ENCODE measurements at places on chromosomes 12 and 14. TPM values are rescaled to one million over a fixed set of nuclear protein-coding genes. Genes with fewer than 3 reads are reported as not detected.

The PRR4 gene
- 4.4 TPM for total RNA-seq

- DNase-seq: no peak
These were observed 103.3 kb upstream of the FKBP4 start for GRCh38 chr12:2691345-2692071.

The MORN3 gene
- total RNA-seq: 0.16 TPM

The TMEM119 gene
- total RNA-seq: 62.4 TPM

DNA sequence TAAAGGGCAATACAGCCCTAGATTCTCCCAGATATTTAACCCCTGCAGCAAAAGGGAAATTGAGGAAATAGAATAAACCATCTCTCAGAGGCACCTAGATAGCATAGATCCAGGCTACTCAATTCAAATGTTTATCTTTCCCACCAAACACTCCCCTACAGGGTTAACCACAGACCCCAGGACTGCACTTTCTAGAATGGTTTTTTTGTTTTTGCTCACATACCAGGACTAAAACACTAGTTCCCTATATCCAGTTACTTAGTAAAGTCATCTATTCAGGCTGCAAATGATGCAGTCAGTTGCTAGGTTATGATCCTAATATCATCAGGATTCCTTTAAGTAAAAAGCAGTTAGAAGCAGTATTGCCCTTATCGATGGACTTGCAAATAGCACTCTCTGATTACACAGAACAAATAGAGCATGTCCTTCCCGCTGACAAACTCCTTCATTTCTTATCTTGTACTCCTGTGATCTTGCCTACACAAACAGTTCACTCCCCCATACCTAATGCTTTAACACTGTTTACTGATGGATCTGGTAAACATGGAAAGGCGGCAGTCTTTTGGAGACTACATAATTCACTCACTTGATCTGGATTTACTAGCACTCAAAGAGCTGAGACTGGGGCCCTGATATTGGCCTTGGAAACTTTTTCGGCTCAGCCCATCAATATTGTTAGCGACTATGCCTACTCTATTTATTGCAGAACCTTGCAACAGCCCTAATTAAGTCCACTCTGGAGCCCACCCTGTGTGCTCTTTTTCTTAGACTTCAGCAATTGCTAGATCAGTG, 257.2 kb upstream of the DIO2 start:
- no peak for DNase-seq

The GNB3 gene
- 2.5 TPM for total RNA-seq

The AQP6 gene
- total RNA-seq: 0.26 TPM

- no peak for DNase-seq
These were observed 12.2 kb downstream of the CCDC175 start for GRCh38 chr14:59564366-59564765.

The AACS gene
- 14.9 TPM for total RNA-seq

The FBRSL1 gene
- total RNA-seq: 4.0 TPM

DNA sequence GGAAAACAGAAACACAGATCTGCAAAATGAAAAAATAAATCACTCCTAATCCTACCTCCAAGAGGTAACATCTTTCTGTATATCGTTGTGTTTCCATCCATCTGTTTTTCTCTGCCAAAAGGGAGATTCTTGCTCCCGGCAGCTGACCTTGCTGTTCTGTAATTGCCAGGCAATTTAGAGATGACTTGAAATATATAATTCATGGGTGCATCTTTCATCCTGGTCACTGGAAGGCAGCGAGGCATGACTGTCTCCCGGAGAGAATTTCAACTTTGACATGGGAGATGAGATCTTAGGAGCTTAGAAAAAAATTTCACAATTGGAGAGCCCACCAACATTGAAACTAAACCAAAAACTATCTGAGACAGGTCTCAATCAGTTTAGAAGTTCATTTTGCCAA, 53.0 kb downstream of the WSCD2 start:
- no peak for DNase-seq

The KRT77 gene
- not detected for total RNA-seq

DNA sequence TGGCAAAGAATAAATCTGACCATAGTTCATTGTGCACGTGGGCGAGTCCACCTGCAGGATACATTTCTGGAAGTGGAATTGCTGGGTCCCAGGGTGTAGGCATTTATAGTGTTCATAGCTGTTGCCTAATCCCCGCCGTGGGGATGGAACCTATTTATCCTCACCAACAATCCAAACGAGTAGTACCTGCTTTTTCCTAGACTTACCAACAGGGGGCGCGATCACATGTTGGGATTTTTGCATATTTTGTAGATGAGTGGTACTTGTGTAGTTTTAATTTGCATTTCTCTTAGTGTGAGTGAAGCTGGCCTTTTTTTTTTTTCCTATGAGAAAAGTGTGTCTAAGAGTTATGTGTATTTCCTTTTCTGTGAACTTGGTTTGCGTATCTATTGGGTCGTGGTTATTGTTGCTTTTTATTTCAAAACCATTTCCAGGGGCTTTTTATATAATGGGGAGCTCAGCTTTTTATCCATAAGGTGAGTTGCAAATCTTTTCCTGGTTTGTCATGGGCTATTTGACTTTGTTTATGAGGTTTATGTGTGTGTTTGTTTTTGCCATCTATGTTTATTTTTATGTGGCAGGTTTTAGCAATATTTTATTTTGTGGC, 67.2 kb downstream of the CCDC92 start:
- DNase-seq: no peak

The LUM gene
- 2,635 TPM for total RNA-seq

DNA sequence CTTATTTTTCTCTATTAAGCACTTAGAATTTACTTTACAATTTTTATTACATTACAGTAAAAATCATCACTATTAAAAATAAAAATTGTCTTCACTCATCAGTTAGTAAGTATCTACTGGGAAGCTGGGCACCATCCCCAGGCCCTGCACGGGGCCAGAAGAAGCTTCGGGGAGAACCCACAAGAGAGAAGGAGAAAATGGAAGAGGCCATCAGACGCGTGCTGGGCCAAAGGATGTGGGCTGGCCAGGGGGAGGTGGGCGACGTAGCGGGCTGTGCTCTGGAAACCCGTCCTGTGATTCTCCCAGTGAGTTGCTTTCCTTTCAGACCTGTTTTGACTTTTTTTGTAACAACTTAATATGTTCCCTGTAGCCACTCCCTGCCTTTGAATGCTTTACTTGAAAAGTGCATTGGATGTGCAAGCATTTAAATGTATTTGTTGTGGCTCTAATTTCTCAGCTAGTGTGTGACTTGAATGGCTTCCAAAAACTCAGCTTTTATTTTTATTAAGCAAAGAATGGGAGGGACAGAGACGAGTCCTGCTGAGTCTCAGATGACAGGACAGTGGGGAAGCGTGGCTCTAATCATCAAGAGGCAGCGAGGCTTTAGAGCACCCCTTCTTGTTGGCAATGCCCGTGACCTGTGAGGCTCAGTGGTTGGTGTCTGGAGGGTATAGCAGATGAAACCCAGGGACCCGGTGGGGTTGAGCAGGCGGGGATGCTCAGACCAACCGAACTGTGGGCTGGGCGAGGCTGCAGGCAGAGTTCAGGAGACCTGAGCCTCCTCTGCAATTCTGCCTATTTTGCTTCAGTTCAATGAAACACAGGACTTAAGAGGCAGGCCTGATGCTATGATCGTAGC, 38.8 kb downstream of the SYNE3 start:
- no peak for DNase-seq

DNA sequence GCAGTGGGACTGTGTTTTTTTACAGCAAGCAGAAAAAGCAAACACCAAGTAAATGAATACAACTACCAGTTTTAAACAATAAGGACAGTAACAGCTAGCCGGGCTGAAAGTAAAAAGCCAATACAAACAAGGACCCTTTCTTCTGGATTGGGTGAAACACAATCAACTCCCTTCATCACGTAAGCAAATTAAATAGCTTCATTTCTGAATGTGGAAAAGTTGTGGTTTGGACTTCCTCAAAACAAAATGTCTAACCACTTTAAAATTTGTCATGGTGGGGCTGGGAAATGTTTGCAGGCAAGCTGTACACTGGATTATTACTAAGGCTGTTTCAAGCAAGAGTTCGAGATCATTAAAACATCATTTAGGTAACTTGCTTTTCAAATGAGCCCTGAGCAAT, 47.4 kb downstream of the TCHP start:
- no peak for DNase-seq

The GRIP1 gene
- total RNA-seq: 9.8 TPM

GRCh38 chr14:89465876-89466275, 48.8 kb upstream of the FOXN3 start:
- no peak for DNase-seq

GRCh38 chr12:111408686-111409402, 3.1 kb downstream of the SH2B3 start:
- no peak for DNase-seq

- no peak for DNase-seq
These were observed 22.2 kb downstream of the ST8SIA1 start for GRCh38 chr12:22312336-22312735.

GRCh38 chr14:50237427-50237826, 6.0 kb upstream of the SOS2 start:
- DNase-seq: no peak

DNA sequence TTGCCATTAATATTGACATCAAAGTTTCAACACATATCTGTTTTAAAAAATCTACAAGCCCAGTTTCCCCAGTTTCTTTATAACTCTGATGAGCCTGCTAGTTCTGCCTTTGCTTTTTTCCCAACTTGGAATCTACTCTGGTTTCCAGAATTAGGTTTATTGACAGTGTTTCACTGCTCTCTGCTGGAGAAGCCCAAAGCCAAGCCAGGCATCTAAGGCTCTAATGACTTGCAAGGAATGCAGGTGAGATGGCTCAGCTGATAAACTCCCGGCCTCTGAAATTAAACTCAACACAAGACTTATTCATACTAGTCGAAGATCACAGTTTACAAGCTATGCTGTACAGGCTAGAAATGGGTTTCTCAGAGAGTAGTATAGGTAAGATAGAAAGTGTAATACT, 54.3 kb downstream of the HMGA2 start:
- DNase-seq: no peak

The ESRRB gene
- not detected for total RNA-seq

GRCh38 chr14:38808734-38809455, 294.1 kb downstream of the SEC23A start:
- no peak for DNase-seq

The BLOC1S1 gene
- 48.4 TPM for total RNA-seq
